ENCODE measurements at places on chromosomes 7 and 10.

DNA sequence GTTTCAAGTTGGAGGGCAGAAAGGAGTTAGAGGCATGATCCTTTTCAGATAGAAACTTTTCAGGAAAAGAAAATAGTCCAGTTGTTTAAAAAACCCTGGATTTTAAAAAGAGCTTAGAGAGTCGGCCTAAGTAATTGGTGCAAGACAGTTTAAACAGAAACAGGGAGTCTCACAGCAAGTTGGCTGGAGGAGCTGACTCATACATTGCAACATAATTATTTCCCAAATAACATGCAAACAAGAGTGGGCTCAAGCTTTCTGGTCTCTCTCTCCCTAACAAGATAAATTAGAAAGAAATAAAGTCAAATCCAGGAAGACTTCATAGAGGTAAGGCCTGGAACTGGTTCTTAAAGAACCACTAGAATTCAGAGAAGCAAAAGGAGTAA, 100.3 kb upstream of the AGBL3 start:
- DNase-seq, result no peak

- DNase-seq, result no peak
Observed at GRCh38 chr10:126391192-126391885, 3.1 kb upstream of the ADAM12 start.

DNA sequence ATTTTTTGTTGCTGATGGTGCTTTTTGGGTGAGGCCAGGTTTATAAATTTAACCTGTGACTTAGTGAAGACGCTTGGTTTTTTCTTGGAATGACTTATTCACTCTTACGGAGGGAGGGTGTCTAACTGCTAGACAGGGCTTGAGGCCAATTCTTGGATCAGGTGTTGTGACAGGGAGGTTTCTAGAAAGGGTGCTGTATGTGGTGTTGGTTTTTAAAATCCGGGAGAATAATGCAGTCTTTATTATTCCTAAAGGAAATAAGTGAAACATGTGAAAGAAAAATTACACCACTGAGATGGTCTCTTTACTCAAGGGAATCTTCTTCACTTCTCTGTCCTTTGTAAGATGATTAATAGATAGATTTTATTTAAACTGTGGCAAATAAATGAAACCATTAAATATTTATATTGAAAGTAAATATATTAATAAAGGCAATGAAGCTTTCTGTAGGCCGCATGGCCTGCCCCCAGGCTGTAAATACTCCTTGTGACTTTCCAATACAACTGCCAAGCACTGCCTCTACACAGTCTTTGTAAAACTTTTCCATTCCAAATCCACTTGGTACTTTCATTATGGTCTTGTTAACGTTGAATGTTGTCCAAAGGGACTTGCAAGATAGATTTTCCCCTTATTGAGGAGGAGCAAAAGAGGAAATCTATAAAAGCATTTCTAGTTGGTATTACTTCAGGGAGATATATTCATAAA, 323.1 kb downstream of the SUGCT start:
- no peak for DNase-seq

- no peak for DNase-seq
Observed at GRCh38 chr7:41197769-41198168, 505.1 kb downstream of the INHBA start.

GRCh38 chr7:43274752-43275151, 162.3 kb downstream of the HECW1 start:
- DNase-seq, result no peak

DNA sequence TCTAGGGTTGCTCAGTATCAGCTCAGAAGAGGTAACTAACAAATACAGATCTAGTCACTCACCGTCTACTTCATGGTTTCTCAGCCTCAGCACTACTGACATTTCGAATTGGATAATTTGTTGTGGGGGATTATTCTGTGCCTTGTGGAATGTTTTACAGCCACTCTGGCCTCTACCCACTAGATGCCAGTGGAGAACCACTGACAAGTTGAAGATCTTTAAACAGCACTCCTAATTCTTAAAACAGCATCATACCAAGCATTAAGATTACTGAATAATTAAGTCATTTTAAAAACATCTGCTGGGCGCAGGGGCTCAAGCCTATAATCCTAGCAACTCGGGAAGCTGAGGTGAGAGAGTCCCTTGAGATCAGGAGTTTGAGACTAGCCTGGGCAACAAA, 82.6 kb downstream of the UPF2 start:
- no peak for DNase-seq

- DNase-seq, result no peak
Observed at GRCh38 chr7:127153315-127153714, 99.4 kb downstream of the GRM8 start.

DNA sequence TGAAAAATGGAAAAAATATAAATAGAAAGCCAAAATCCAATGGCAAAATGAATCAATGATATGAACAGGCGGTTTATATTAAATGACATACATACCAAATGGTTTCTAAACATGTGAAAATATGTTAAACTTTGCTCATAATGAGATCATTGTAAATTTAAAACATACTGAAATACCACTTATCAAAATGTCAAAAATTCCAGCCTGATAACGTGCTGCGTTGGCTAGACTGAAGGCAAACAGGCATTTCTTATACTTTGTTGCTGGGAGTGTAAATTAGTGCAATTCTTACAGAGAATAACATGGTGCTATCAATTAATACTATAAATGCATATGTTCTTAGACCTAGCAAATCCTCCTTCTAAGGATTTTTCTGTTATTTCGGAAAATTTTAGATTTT, 225.8 kb upstream of the FAM3C start:
- DNase-seq, result no peak

DNA sequence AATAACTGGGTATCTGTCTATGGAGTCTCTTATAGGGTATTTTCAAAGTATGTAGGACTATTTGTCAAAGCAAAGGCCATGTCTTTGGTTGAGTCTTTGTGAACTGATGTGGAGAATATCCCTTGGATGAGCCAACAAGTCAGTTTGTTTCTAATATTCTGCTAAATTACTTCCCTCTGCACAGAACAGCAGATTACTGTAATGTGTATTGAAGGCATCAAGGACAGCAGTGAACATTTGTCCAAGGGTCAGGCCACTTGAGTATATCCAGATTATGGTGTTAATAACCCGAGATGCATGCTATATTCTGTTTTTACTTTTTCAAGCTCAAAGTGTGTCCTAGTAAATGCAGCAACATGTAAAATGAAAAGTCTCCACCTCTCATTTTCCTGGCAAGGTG, 144.2 kb upstream of the GLI3 start:
- DNase-seq, result no peak

- no peak for DNase-seq
Observed at GRCh38 chr10:86958116-86958900, at the start of gene SNCG. SNCG (plus strand) TSS chr10:86958599; CDS start chr10:86958698, 99 bp downstream.

DNA sequence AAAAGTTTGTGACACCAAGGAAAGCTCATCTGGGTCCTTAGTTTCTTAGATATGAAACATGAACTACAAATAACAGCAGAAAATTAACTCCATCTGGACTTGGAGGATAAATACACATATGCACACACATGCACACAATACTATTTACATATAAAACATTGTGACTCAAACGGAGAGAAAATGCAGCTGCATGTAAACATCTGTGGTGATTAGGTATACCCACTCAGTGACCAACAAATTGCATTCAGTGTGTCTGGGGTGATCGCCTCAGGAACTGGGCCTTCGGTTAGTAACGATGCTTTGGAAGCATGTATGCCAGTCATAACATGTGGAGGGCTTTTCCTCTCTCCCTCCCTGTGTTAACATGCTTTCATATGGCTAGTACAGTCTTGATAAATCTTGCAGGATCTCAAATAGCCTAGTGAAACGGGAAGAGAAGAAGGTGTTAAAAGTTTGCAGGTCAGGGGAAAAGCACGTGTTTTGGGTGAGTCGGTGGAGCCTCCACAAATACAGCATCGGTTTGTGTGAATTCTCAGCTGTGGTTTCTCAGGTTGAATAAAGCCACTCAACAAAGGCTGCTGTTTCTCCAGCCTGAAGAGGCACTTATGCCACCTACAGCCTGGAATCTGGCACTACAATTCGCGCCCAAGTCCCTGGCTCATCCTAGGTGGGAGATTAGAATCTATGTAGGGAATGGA, 8.7 kb upstream of the GLRX3 start:
- DNase-seq, result no peak

- no peak for DNase-seq
Observed at GRCh38 chr7:123594813-123595241, 6.8 kb upstream of the ASB15 start.

DNA sequence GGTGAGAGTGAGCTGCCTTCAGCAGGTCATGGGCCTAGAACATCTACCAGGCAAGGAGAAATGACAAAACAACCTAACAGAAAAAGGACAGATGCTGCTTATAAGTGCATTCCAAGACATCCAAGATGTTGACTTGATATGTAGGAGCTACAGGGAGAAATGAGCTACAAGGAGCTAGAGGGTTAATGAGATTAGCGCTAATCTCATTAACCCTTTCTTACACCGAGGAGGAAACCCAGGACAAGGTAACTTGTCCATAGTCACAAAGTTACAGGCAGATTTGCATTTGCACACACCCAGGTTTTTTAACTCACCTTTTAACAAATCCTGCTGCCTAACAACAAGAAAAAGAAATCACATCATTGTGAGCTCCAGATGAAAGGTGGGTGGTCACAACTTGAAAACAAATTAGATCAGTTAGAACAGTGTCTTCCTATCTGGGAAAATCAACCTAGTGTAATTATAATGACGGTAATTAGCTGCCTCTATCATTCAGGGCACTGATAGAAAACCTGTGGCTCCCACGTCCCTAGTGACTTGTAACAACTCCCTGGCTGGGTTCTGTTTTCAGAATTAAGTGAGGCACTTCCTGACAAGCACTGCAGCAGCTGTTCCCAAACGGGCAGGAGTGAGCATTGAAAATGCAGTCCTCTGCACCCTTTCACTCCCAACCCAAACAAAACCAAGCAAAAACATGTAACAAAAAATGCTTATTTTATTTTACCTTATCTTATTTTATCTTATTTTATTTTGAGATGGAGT, 5.7 kb downstream of the KIAA1549 start:
- DNase-seq, result no peak

DNA sequence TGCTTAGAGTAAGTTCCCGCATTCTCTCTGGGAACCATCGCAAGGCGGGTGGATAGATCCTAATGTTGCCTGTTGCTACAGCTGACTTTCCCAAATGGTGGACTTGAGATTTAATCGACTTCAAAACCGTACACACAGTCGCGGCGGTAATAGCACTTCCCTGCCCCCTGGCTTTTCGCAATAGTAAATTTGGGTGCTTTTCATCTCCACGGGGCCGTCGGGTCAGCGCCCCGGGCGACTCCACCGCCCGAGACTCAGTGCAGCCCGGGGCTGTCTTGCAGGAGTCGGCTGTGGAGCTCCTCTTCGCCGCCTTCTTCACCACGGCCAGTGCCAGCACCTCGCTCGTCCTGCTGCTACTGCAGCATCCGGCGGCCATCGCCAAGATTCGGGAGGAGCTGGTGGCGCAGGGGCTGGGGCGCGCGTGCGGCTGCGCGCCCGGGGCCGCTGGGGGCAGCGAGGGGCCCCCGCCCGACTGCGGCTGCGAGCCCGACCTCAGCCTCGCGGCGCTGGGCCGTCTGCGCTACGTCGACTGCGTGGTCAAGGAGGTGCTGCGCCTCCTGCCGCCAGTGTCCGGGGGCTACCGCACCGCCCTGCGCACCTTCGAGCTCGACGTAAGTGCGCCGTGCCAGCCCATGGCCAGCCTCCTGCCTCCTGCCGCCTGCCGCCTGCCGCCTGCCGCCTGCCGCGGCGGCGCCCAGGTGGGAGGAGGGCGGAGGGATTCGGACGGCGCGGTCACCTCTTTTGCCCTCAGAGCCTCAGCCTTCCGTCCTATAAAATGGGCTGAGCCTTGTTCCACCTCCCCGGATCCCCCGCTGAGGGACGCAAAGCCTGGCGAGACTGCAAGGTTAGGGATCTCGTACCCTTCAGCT, 5.3 kb downstream of the CYP26C1 start:
- DNase-seq, result no peak

DNA sequence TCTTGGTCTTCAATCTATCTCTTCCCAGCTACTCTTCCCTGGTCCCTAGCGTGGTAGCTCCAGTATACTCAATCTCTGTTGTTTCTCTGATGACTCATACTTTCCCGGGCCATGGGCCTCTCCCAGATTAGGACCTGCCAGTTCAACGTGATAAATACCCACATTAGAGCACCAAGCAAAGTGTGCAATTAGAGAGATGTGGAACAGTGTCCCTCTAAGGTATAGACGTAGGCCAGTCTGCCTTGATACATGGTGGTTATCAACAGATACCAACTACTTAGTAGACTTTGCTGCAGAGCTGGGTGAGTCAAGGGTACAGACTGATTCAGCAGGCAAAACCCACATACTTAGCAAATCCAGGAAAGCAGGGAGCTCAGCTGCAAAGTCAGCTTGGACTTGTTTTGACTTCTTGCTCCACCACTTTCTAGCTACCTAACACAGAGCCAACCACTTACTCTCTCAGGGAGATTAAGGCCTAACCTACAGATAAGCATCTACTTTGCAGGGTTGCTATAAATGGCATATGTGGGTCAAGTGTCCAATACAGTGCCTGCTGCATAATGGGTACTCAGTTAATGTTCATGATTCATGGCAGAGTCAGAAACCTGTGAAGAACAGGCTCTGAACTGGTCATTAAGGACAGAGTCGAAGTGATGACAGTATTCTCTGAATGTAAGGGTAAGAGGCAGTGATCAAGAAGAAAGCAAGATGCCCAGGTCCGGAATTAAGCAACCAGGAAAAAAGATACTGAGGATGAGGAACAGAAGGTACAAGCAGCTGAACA, 176.1 kb downstream of the CHN2 start:
- no peak for DNase-seq

DNA sequence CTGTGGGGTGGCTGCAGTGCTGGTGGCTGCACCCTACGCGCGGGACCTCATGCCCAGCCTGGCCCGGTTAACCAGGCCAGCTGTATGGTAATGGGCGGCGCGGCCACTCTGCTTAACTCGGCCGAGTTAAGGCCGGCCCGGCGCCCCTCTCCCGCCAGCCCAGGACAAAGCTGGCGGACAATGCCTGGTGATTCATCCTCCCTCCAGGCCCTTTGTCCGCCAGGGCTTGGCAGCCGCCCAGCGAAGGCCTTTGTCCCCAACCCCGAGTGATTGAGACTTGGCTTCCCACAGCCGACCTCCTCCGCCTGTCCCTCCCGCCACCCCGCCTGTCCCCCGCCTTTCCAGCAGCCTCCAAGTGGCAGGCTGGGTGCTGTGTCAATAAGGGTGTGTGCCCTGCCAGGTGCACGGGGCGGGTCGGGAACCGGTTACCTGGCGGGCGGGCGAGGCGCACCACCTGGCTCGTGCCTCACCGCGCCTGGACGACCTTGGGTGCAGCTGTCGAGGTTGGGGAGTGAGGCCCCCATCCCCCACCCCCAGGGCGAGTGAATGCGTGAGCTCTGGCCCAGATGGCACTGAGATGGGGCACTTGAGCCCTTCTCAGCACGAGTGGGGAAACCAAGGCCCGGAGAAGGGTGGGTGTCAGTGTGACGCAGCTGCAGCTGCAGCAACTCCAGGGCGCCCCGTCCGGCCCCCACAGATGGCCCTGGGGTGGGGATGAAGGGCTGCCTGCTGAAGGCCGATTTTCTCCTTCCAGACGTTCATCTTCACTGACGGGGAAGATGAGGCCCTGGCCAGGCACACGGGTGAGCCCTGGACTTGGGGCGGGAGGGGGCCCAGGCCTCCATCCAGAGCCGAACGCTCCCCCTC, 4.6 kb downstream of the LFNG start:
- no peak for DNase-seq

GRCh38 chr7:108711611-108712010, 141.9 kb downstream of the DNAJB9 start:
- no peak for DNase-seq
